ENCODE measurements at places on chromosomes 16 and 17.

DNA sequence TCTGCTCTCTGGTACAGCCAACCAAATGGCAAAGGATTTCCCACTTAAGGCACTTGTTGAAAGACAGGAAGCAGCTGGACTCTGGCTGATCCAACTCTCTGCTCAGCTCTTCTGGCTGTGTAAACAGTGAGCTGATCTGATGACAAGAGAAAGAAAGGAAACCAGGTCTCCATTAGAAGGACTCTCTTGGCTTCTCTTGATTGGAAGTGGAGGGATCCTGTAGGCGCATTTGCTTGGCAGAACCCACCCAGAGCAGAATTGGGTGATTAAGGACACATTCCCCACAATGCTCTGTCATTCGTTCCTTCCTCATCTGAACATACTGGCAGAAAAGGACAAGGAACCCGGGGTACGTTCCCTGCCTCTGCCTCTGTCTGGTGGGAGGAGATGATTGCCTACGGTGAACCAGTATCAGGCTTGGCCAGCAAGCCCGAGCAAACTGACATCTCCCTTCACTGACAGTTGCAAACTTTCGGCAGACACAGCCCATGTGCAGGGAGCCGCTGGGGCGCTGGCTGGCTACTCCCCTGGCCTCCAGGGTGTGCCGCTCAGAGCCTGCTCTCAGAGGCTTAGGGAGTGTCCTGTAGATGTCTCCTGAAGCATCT, 29.1 kb downstream of the LDHD start:
- DNase-seq = peak; percentile 48

DNA sequence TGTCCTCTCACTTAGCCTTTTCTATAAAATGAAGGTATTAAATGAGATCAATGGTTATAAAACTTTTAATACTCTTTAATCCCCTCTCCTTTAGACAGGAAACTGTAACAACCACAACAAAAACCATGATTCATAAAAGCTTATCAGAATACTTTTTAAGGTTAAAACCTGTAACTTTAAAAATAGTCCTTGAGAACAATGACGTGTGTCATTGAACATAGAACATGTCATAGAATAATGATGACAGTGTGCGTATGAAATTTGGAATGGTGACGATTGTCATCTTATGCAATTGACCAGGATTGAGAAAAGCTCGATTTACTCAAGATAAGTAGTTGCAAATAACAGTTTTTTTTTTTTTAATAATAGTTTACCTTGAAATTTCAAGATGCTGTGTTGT, 94.1 kb downstream of the PLCG2 start:
- no peak for DNase-seq

DNA sequence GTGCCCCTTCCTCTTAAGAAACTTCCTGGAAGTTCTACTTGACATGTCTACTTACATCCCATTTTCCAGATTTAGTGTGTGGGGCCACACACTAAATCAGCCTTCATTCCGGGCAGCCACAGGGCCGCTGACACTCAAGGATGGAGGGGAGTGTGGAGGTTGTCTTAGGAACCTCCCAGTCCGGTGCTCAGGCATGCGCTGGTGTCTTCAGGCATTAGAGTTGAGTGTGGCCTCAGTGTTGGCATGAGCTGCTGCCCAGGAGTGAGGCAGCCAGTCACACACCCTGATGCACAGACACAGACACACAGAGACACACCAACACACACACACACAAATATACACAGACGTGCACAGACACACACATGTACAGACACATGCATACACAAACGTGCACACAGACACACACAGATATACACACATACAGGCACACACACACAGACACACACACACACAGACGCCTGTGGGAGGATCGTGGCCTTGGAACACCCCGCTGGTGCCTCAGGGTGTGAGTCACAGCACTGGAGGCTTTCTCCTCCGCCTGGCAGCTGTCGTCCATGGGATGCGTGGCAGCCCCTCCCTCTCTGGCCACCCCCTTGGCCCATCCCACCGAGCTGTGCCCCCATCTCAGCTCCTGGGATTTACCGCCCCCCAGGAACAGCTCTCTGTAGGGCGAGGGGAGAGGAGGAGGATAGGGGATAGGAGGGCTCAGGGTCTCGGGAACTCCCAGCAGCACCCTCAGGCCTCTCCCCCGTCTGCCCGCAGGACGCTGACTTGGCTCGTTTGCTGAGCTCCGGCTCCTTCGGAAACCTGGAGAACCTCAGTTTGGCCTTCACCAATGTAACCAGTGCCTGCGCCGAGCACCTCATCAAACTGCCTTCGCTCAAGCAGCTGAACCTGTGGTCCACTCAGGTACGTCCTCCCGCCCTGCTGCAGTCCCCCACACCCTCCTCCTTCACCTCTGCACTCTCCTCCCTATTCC, 75.6 kb upstream of the PLCG2 start:
- DNase-seq = no peak

GRCh38 chr17:50303051-50303450, 28.8 kb downstream of the TMEM92 start:
- DNase-seq = no peak

- no peak for DNase-seq
These were observed 63.7 kb upstream of the MRTFB start for GRCh38 chr16:14007450-14007849.

DNA sequence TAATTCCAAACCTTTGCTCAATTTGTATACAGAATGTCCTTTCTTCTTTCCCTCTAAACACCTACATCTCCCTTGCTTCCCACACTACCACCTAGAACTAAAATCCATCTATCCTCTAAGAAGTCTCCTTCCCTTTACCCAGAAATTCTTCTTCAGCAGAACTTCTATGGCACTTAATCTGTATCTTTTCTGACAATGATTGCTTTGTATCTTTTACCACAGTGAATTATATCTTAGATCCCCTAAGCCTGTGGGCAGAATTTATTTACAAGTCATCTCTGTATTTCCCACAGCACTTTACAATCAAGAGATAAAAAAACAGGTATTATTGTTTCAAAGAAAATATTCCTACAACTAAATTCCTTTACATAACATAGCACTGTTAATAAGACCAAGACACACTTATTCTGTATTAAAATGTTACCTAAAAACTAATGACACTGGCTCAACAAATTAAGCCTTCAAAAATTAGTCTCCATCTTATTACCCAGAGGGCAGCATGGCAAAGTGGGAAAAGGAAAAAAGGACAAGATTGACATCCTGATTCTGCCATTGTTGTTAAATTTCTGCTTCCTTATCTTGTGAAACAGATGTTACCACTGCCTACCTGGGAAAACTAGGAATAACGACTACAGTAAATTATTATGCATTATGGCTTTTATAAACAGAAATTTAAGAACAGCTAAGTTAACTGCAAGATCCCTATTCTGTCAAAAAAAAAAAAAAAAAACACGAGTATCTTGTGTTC, 42.8 kb downstream of the KANSL1 start:
- no peak for DNase-seq

GRCh38 chr17:82246365-82247181, 17.7 kb downstream of the SLC16A3 start:
- no peak for DNase-seq

GRCh38 chr16:88558457-88559442, 11.5 kb upstream of the ZC3H18 start:
- no peak for DNase-seq

DNA sequence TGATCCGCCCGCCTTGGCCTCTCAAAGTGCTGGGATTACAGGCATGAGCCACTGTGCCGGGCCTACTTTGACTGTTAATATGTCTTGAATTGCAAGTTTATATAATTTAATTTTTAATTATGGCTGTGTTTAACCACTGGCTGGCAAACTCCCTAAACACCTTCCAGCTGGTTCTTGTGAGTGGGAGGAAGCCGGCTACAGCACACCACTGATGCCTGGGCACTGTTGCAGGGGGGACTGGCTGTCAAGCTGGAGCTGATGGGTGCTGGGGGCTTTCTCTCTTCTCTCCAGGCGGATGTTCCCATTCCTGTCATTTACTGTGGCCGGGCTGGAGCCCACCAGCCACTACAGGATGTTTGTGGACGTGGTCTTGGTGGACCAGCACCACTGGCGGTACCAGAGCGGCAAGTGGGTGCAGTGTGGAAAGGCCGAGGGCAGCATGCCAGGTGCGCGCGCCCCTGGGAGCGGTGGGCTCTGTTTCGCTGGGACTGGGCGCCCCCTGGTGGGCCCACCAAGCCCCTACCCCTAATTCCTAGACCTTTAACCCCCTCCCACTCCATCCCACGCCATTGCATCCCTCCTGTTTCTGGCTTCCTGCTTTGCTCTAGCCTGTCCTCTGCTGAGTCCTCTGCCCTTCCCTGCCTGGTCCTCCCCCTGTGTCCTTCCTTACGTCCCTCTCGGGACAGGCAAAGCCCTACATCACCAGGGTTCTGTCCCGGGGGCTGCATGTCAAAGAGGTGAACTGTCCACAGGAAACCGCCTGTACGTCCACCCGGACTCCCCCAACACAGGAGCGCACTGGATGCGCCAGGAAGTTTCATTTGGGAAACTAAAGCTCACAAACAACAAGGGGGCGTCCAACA, 9.5 kb downstream of the TBX21 start:
- no peak for DNase-seq

DNA sequence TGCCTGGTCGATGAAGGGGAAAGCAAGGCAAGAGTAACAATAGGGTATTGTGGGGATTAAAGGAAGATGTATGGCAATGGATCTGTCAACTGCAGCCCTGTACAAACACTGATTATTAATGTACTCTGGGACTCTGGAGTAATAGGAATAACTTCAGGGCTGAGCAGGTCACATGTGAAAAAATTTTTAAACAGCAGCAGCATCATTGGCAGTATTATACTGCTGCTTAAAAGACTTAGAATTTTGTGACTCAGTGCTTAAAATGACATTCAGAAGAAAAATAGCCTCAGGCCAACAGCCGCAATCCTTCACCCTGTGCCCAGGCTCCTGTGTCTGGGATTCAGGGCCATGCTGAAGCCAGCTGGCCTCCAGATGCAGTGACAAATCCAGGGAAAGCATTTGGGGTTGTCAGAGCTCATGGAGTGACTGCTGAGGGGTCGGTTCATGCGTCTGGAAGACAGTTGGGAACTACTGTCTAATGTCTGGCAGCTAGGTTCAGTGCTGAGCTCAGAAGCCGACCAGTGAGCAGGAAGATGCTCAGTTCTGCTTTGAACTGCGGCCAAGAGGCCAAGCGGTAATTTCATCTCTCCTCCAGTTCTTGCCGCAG, 22.2 kb downstream of the TEX2 start:
- no peak for DNase-seq

DNA sequence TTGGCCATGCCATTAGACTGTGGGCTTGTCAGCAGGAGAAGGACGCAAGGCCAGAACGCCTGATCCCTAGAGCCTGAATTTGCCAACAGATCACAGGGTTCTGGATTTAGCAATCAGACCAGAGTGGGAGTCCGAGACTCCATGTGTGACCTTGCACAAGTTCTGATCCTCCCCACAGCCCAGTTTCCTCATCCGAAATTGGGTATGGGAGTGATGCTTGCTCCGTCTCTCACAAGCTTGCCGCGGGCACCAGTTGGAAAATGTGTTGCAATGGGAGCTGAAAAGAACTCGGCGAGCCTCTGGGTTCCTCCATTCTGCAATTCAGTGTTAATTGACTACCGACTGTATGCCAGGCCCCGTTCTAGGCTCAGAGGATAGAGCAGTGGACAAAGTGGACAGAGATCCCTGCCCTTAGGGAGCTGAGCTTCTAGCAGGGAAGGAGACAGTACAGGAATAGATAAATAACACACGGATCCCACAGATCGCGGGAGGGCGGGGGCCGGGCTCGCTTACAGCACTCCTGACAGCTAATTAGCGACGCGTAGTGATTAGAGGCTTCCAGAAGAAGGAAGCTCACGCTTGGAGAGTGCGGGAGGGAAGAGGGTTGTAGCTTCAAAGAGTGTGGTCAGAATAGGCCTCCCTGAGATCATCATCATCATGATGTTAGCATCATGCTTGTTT, 150.4 kb upstream of the CIBAR2 start:
- no peak for DNase-seq

GRCh38 chr16:89581045-89581695, 5.6 kb downstream of the CPNE7 start:
- DNase-seq = no peak

- DNase-seq = no peak
These were observed 32.6 kb upstream of the ABCA9 start for GRCh38 chr17:69093279-69093789.

DNA sequence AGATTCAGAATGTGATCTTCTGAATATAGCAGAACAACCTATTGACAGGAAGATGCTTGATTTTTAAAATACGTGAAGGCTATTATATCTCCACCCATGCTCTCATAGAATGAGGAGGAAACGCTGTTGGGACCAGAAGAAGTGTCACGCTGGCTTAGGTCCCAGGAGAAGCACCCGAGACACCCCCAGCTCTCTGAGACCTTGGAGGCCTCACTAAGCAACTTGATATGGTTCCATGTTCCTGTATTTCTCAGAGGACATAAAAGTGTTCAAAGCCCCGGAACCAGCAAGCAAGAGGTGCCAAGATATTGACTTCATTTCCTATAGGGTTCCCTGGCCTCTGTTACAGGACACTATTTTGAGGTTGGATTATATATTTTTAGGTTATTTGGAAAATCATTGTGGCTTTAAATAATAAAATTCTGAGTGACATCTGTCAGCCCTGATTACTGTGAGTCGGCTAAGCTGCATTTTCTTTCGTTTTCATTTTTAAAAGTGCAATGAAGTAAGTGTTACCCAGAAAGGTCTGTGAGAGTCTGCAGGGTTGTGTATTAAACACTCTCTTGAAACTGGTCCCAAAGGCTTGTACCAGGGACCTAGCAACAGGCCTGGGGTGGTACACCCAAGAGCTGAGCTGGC, 400.0 kb downstream of the SOX9 start:
- DNase-seq = no peak

DNA sequence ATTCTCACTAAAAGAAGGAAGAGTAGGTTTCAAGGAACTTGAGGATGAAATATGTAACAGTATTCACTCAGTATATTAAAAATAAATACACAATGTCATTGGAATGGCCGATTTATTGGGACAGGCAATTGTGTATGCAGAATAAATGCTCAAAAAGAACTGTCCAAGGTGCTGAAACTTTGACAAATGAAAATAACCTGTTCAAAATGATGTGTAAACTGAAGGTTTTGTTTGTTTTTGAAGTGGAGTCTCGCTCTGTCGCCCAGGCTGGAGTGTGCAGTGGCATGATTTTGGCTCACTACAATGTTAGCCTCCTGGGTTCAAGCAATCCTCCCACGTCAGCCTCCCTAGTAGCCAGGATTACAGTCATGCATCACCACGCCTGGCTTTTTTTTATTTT, 318.7 kb upstream of the RBFOX1 start:
- no peak for DNase-seq

GRCh38 chr16:58684354-58685083, at the start of gene SLC38A7:
Gene SLC38A7 (minus strand): TSS chr16:58684770. CDS start chr16:58680126, 4,644 bp downstream.
- DNase-seq = no peak

- no peak for DNase-seq
These were observed 2.8 kb upstream of the MEAK7 start for GRCh38 chr16:84507011-84507982.

- DNase-seq = no peak
These were observed 823 bp downstream of the NBR1 start for GRCh38 chr17:43171586-43172487.

Measured in NCI-H187 treated with DMSO at 0.1 percent for 48 hours (cell line).